ENCODE measurements at places on chromosomes 1 and 21.

- DNase-seq, result no peak
Observed at GRCh38 chr1:246199086-246199645, 307.9 kb downstream of the SMYD3 start.

- no peak for DNase-seq
Observed at GRCh38 chr21:41164052-41164451, 3.9 kb upstream of the BACE2 start.

DNA sequence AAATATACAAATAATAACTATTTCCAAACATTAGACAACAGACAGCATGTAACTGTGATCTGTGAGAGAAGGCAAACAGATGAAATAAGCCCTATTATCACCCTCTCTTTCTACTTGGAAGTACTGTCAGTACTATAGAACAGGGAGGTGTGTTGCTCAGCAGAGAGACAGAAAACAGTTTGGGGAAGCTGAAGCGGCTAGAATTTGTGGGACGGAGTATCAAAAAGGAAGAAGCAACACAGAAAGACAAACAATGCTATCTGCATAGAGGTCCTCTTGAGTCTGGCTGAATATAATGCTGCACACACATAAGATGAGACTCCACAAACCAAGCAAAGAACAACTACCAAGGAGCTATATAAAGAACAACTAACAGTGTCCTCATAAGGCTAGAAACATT lies 59.4 kb downstream of the ZZZ3 start:
- no peak for DNase-seq

- no peak for DNase-seq
Observed at GRCh38 chr1:228898582-228898992, 163.3 kb downstream of the RHOU start.

GRCh38 chr1:19178734-19179398 lies 31.2 kb downstream of the UBR4 start:
- no peak for DNase-seq

Measured in stimulated activated CD4-positive, alpha-beta T cell treated with anti-CD3 and anti-CD28 coated beads, Interleukin-12 subunit alpha, Interleukin-12 subunit beta, amount 100 ng/mL, for 24 hours (primary cell).